ENCODE measurements at places on chromosomes 5 and 9.

DNA sequence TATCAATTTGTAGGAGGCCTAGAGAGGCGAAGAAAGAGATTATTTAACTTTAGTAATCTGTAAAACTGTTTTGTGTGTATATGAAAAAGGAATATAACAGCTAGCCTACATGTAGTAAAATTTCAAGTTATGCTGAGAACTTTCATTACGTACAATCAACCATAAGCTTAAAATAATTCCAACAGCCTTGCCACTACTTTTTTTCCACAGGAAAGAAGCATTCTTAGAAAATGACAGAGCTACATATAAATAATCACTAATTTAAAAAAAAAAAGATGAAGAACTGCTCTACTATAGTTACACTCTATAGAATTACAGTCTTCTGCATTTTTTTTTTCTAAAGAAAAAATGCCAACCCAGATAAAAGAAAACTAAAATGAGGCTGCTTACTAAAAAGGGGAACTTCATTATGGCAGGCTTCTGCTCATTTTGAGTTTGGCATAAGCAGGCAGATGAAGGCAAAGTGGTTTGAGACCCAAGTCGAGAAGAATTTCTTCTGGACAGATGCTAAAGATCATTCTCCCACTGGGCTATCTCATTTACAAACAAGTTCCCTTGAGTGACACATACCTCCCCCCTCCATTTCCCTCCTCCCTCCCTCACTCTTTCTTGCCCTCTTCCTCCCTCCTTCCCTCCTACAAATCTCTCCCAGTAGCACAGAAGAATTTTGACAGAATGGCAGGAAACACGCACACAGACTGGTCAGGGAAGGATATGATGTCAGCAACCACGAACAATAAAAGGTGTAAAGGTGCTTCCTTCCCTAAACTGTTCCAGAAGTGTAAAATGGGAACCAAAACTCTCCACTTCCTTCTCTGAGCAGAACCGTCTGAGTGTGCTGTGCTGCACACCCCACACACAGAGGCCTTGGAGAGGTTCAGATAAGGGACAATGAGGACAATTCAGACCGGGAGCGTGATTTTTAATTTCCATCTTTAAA, 56.1 kb downstream of the MEF2C start:
- no peak for DNase-seq

DNA sequence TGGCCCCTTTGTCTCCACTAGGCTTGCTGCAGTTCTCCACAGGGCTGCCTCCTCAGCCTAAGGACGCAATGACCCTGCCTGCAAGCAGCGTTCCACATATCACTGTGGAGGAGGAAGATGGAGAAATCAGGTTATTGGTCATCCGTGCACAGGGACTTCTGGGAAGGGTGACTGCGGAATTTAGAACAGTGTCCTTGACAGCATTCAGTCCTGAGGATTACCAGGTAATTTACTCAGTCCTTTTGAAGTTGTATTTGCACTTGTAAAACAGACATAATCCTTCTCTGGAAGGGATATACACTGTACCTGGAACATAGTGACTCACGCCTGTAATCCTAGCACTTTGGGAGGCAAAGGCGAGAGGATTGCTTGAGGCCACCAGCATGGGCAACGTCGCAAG, 116.6 kb downstream of the ADGRV1 start:
- DNase-seq, result no peak

GRCh38 chr9:3500044-3500443, 25.8 kb downstream of the RFX3 start:
- DNase-seq, result no peak

GRCh38 chr5:38373743-38374142, 115.4 kb downstream of the EGFLAM start:
- no peak for DNase-seq

- no peak for DNase-seq
These were observed 28.4 kb downstream of the MRPS27 start for GRCh38 chr5:72291601-72292000.

DNA sequence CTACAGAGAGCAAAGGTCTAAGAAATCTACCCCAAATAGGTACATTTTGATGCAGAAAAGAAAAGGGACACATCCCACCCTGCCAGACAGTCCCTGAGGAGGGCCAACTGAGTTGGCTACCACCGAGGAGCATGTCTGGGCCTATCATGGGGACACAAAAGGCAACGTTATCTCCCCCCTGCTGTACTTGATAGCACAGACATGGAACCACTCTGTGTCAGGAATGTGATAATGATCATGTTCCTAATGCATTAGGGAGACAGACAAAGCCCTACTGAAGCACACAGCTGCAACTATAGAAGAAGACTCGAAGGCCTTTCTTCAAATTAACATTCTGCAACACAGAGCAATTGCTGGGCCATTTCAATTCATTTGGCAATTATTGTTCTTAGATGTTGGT, 84.5 kb downstream of the ENC1 start:
- DNase-seq, result no peak

GRCh38 chr5:2029206-2029605, 146.5 kb upstream of the IRX4 start:
- no peak for DNase-seq

DNA sequence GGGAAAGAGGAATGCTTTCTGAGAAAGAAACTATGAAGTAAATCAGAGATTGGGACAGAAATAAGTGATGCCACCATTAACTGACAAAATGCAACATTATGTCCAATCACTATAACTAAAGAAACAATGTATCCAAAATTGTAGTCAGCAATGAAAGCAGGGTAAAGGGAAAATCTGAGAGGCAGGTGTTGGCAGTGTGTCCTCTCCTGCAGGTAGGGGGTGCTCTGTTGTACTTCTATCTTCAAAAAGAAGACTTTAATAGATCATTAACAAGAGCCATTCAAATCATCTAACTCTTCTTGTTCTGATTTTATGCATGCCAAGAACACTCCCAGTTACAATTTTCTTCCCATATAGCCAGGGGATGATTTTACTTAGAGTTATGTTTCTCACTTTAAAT, 1275.7 kb downstream of the PTPRD start:
- DNase-seq, result no peak

- no peak for DNase-seq
These were observed 22.0 kb upstream of the ADRA1B start for GRCh38 chr5:159894149-159894720.

DNA sequence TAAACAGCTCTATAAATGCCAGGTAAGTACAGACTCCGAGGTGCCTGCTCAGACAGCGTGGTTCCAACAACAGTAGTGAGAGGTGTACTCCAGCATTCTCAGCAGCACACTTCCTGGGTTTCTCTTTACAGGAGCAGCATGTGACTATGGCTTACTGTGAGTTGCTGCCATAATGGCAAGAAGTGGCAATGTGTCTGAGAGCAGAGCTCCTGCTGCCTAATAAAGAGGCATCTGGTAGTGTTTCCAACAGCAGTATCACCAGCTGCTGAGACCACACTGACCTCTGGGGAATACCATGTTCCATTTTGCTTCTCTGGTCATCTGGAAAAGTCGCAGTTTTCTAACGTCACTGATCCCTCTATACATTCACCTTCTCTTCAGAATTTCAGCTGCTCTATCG, 398.2 kb downstream of the SLCO4C1 start:
- DNase-seq, result no peak

- no peak for DNase-seq
These were observed 31.0 kb upstream of the SLC1A3 start for GRCh38 chr5:36575361-36575781.

DNA sequence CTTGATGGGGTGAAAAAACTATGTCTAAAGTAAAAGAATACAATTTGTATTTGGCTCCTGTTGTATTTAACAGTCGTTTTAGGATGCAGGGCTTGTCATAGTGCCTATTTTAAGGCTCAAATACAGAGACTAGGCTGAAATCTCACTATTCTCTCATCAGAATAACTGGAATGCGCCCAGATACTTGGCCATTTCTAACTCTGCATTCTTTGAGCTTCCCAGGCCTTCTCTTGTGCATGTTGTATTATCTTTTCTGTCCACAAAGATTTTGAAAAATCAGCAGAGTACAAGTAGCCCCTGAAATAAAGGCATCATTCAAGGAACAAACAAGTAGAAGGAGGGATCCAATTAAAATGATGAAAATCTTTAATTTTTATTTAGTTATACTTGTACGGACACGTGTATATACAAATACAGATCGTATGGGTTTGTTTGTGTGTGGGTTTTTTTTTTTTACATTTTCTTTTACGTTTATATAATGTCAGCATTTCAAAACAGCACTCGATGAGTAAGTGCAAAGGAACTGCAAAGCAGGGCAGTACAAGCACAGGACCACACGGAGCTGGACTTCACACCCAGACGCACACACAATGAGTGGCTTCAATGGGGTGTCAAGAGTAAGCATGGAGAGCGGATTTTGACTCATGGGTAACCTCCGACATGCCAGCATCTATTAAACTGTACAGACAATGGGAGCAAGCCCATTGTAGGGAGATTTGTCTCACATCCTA, 294.0 kb downstream of the EFNA5 start:
- no peak for DNase-seq

DNA sequence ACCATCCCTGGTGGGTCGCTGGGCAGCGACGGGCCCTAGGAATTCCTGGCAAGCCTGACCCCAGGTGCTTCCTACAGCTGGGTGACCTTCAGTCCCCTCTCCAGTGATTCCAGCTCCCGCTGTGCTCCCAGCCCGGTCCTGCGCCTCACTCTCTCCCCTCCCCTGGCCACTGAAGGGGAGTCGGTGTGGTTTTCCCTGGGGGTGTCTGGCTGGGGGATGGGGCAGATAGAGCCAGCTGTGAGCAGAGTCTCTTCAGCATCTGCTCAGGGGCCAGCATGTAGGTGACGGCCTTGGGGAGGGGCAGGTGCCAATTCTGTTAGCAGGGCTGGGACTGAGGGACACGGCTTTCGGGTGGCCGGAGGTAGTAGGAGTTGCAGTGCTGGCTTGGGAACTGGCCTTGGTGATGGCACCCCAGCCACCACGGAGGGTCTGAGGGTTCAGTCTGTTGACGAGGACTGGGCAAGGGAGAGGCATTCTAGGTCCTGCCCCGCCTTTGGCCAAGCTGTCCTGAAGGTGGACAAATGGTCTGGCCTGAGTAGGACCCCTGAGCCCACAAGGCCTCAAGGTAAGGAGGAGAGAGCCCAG, 3.2 kb downstream of the GPSM1 start:
- no peak for DNase-seq

GRCh38 chr5:115460472-115460871, 84.1 kb downstream of the FEM1C start:
- DNase-seq, result peak; percentile 24

DNA sequence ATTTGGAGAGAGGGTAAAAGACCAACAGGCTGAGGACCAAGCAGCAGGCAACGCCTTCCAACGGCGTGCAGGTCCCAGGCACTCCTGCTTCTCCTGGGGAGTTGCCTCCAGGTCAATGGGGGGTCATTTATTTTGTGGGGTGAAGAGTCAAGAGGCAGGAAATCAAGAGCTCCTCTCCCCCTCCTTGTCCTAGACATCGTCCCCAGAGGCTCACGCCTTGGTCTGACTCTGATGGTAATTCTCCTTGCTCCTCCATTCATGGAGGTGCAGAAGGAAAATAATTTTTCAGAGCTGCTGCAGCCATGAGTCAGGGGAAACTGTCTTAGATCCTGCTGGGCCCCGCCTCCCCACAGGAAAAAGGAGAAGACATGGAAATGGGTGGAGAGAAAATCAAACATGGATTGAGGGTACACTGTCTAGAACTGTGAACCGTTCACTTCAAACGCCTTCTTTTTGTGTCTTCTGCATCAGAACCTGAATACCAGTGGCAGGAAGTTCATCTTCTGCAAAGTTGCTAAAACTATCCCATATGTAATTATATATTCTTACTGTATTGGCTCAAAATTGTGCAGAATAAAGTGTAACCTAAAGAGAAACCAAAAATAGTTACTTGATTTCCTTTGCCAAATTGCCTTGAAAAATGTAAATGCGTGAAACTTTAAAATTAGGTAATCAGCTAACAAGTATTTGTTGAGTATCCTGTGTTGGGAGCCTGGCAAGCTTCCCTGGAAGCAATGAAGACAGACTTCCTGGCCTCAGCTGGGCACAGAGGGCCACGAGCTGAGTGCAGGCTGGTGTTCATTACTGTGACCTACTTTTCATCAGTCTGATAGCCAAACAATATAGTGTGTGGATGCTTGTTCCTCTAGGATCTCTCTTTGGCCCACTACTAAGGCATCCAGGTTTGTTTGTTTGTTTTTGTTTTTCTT, 142.0 kb downstream of the CMYA5 start:
- no peak for DNase-seq

GRCh38 chr9:133127340-133127981, 6.4 kb upstream of the RALGDS start:
- DNase-seq, result no peak

DNA sequence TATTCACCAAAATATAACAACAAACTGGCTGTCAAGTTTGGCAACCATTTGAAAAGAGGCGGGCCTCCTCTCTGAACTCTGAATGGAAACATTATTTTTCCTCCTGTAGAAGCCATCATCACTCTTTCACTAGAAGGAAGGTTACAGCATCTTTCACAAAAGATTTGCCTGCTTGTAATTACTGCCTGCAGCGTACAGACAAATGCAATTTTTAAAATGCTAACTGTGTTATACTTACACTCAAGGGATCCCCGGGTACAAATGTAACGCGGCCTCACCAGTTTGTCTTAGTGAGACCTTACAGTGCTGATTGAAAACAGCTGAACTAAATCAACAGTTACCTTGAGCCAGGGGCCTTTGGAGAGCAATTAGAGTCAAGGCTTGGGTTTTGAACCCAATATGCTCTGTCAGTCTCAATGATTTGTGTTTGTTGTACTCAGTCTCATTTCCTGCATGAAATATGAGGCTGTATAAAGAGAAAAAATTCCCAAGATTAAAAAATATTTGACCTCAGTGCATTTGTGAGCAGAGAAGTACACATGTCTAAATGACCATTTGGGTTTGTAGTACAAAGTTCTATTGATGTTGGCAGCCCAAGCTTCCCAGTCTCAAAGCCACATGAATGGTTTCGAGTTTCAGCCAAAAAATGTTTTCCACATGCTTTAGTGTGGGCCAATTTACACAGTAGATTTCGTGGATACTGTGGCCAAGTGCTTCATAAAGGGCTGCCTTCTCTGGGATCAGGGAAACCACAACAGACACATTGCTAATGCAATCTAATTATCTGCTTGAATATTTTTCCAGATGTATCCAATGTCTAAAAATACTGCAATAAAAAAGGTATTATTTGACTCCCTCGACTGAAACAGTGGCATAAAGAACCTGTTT, 500.0 kb downstream of the SPATA31D1 start:
- DNase-seq, result no peak

- no peak for DNase-seq
These were observed 40.5 kb upstream of the ANGPTL2 start for GRCh38 chr9:127162864-127163365.

- no peak for DNase-seq
These were observed 58.9 kb downstream of the ARSB start for GRCh38 chr5:78926252-78926651.

- no peak for DNase-seq
These were observed 146.6 kb downstream of the SEC61B start for GRCh38 chr9:99368341-99369326.

GRCh38 chr9:86794391-86795046, 152.8 kb downstream of the GAS1 start:
- no peak for DNase-seq

DNA sequence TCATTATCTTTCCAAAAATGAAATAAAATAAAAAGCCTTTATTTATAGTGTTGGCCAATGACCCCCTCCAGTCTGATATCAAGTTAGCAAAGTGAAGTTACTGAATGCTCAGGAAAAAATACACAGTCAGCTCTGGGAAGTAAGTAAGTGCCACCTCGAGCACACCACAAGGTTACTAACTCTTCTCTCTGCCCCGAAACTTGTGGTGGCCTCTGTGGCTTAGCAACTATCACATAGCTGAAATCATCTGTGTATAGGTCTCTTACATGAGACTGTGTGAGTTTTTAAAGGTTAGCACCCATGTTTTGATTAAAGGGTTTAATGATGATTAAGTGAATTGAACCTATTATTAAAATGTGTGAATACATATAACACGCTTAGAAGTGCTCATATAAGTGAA, 161.4 kb upstream of the KLF4 start:
- DNase-seq, result no peak

Data from HTR-8/SVneo (cell line).